ENCODE measurements at places on chromosomes 1 and 21.

DNA sequence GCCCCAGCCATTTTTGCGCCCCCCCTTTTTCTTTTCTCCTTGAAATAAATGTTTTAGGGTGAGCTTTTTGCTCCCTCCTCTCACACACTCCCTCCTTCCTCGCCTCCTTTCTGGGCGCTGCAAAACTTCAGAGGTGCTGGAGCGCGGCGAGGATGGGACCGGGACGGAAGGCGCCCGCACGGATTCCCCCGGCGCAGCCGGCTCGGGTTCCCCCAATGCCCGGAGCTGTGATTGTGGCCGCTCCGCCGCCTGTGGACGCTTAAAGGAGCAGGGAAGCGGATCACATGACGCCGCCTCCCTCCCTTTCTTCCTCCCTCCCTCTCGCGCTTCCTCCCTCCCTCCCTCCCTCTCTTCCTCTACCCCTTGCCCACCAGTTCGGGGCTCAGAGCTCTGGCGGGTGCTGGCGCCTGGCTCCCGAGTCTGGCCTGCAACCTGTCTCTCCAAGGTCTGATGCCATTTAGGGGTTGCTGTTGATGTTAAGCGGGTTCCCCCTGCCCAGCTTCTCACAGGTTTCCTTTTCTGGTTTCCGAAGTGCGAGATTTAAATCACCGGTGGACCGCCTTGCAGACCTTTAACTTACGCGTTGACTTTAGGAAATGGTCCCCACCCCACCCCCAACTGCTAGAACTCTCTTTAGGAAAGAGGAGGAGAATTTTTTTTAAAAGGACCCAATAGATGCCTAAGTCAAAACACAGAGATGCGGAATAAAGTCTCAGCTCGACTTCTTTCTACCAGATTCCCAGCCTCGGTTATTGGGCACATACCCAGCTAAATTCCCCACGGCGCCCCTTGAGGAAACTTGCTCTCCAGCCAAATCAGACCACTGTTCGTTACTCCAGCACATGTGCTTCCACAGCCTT, at the start of gene WLS:
Gene WLS (minus strand): TSS at position 235 of the 860 bp plus-strand sequence. CDS start 224 bp downstream, at position 11.
- DNase-seq = no peak

DNA sequence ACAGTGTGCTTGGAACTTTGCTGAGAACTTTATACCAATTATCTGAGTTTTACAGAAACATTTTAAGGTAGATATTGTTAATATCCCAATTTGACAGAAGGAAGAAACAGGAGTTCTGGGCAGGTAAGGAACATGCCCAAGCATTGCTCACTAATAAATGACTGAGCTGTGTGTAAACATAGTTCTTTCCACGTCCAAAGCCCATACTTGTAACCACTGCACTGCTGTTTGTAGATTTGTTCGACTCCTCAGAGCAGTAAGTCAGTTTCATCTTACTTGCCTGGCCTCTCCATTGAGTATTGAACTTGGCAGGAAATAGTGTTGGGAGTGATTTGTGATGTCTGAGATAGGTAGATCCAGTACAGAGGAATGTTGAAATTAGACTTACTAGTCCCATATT, 335.1 kb downstream of the KIF26B start:
- no peak for DNase-seq

DNA sequence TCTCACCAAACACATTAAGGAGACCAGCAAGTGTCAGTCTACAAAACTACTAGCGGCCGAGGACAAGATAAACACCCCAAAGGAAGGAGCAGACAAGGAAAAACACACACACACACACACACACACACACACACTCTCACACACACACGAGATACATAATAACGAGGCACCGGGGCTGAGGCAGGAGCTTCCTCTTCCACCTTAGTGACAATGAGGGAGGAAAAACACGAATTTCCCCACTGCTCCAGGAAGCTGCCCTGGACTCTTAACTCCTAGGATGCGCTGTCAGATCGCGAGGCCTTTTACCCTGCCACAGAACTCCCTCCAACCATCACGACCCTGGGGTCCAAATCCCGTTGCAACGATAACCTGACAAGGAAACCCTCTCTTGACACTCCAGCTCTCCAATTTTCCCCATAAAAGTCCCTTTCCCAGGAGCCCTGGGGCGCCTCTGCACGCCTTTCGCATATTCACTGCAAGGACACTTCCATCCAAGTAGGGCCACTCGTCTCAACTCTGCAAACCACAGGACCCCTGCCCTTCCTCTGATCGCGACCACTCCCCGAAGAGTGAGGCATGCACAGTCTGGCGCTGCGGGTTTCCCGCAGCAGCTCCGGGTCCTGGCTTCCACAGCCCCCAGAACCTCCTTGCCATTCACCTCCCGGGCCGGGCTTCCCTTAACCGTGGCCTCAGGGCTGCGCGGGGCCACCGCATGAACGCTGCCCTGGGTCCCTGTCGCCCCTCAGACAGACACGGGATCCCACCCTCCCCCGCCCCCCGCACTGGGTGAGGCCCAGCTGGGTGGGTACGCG, 581 bp downstream of the ETV3 start:
- no peak for DNase-seq

- no peak for DNase-seq
These were observed 15.2 kb downstream of the LRRC38 start for GRCh38 chr1:13498553-13498952.

DNA sequence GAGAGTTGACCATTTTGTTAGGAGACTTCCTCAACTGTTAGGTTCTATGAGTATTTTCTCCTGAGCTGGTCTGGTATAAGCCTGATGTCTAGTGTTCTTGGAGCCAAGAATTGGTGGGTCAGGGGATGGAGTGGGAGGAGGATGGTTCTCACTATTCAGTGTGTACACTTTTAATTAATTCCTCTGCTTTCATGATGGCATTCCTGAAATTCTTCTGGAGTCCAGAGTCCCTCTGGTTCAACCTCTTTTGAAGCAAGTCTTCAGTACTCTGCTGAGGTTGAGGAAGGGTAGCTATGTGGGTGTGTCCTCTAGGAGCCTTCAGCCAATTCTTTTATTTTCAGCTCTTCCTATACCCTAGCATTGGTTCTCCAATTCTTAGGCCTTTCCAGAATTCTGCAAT, 149.1 kb downstream of the DNM3 start:
- DNase-seq = no peak

GRCh38 chr1:94946886-94947285, 20.0 kb upstream of the CNN3 start:
- no peak for DNase-seq

- DNase-seq = no peak
These were observed 71.4 kb downstream of the MRPL37 start for GRCh38 chr1:54271341-54271740.

- DNase-seq = no peak
These were observed 6.0 kb downstream of the DDX20 start for GRCh38 chr1:111761717-111762116.

GRCh38 chr1:180041582-180041981, 87.0 kb downstream of the CEP350 start:
- no peak for DNase-seq

DNA sequence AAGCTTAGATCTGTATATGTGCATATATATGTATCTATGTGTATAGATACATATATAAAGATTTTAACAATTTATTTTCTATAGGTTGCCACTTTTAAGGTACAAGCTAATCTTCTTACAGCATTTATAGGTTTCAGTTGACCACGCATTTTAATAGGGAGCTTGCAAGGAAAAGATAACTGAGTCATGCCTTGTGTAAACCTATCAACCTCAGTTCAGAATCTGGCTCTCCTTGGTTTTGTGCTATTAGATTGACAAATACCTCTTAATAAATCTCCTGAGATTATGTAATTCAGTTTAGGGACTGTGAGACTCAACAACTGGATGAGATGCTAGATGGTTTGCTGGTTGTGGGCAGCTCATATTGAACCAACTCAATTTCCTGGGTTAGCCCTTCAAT, 114.7 kb upstream of the SERBP1 start:
- DNase-seq = no peak

- DNase-seq = no peak
These were observed 24.6 kb upstream of the PLXNA2 start for GRCh38 chr1:208268541-208269337.

DNA sequence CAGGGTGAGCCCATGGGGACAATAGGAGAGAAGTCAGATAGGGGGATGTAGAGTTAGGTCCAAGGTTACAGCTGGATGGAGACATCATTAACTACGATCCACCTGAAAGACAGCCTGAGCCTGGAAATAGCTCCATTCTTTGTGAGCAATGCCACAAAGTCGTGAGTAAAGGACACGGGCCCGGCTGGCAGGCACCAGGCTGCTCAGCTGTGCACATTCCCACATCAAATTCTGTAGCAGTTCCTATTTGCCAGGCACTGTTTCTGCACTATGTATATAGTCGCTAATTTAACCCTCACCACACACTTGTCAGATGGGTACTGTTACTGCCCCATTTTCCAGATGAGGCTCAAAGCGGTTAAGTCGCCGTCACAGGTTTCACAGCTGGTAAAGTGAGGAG, 338.0 kb upstream of the KAZN start:
- no peak for DNase-seq

DNA sequence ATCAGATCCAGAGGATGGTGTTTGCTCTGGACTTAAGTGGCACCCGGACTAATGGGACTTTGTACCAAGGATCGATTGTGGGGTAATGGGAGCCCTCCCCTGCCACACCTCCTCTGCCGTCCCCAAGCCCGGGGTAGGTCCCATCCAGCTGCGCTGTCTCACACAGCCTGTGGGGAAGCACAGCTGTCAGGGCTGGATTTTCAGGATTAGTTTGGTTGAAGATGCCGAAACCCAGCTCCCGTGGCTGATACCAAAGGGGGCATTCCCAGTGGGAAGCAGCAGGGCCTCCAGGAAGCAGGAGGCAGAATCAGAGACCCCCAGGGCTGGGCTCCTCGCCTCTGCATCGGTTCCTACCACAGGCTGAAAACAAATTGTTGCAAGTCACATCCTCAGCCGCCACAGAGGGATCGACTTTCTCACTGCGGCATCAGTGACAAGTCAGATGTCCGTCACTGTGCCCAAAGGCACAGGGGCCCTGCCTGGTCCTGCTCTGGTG, 59.7 kb downstream of the MATN1 start:
- DNase-seq = no peak

DNA sequence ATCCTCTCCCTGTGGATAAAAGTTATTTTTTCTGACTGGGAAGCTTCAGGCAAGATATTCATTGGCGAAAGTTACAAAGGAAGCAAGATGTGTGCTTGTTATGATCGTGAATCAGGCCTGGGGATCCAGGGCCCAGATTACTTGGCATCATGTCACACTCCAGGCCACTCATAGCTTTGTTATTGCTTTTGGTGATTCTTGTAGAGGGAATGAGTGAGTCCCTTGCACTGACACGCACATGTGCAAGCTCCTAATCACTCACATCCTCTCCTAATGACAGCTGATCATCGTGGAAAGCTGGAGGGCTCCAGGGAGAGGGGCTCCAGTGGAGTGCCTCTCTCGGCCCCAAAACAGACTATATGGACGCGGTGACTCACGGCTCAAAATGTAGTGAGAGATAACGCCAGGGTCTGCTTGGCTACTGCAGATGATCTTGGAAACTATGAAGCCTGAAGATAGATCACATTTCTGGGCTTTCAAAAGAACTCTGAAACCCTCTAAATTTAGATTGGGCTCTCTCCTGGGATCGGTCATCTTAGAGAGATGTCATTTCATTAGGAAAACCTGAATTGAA, 481.1 kb upstream of the USP24 start:
- no peak for DNase-seq

DNA sequence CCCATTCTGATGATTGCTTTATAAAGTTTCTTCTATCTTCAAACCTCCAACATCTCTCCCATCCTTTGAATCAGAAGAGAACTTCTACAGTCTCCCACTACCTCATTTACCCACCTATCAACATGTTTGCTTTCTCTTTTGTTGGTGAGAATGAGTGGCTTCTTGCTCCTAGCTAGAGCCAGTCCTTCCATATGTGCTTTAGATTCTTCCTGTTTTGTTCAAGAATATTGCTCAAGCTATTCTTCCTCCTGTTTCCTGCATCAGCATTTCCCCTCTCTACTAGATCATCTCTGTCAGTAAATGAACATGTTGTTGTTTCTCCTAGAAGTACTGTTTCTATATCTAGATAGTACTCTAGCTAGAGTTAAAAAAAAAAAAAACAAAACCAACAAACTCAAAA, 6.3 kb downstream of the ATF6 start:
- DNase-seq = peak; percentile 3

- no peak for DNase-seq
These were observed 7.7 kb downstream of the LGR6 start for GRCh38 chr1:202201266-202201665.

- no peak for DNase-seq
These were observed 3.0 kb upstream of the RIT1 start for GRCh38 chr1:155913969-155914757.

DNA sequence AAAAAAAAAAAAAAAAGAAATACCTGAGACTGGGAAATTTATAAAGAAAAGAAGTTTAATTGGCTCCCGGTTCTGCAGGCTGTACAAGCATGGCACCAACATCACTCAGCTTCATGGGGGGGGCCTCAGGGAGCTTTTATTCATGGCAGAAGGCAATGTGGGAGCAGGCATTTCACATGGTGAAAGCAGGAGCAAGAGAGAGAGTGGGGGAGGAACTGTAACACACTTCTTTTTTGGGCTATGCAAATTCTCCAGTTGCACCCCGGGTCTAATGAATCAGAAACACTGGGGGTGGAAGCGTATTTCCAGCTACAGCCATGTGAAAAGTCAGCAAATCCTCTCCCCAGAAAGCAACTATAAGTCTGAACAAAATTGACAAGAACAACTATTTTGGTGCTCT, 11.8 kb upstream of the SOD1 start:
- DNase-seq = no peak

- DNase-seq = no peak
These were observed 41.4 kb upstream of the SELENON start for GRCh38 chr1:25758466-25759070.

DNA sequence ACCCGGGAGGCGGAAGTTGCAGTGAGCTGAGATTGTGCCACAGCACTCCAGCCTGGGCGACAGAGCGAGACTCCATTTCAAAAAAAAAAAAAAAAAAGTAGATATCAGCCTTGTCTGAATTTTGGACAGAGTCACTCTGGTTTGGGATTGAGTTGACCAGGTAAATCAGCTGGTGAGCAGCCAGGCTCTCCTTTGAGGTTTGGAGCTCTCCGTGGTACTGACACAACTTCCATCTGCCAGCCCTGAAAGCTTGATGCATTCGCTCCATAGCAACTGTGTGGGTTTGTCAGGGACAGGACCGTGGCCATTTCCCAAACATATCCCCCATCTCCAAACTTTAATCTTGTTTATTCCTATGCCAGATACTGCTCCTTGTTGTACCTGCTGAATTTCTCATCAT, 155.2 kb downstream of the DMRTA2 start:
- DNase-seq = no peak

DNA sequence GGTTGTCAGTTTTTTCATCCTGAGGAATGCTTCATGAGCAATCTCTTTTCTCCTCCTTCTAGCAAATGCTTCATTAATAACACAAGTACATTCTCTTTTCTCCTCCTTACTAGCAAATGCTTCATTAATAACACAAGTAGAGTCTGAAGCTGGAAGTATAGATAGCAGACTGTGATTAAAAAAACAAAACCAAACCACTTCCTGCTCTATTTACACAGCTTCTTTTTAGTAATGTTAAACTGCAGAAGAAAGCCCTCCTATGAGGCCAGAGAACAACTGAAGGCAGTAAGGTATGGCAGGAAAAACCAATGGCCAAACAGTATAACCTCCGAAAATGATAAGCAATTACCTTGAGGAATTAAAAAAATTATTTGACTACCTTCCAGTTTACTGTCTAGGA, 90.1 kb downstream of the ZSWIM5 start:
- DNase-seq = peak; percentile 7

Data from CD4-positive, alpha-beta T cell treated with Interleukin-6 at 100 ng/mL for 8 hours (primary cell).